ENCODE measurements at places on chromosomes 5 and 9. TPM values are rescaled to one million over a fixed set of nuclear protein-coding genes. Genes with fewer than 3 reads are reported as not detected.
A peak's percentile ranks its signal among the peaks of the same experiment; 100 is the strongest.

DNA sequence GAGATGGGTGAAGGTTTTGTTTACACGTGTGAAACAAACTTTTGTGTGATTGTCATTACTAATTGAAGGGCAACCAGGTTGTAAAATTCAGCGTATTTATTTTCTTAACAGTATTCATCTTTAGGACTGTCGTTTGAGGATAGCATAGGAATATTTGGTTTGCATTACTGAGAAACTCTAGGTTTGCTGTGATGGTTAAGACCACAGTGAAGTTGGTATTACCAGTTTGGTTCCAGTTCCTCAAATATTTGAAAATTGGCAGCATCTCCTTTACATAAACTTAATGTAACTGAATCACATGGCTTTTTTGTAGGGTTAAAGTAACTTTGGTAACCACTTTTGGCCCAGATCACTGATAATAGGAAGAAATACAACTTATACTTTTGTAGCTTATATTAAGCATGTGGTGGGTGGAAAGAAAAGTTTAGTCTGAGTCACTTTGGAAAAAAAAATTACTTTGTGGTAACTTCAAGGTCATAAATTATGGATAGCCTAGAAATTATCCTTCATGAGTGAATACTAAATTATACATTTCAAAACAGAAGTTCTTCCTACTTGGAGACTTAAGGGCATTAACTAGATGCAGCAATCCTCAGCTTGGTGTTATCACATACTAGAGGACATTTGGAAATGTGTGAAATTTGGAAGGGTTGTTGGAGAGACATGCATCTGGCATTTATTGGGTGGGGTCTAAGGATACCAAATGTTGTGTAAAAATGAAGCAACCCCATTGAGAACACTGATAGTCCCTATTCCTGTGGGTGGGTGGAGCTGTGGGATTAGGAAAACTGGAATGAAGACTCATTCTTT lies 33.9 kb downstream of the G3BP1 start:
- no peak for DNase-seq

DNA sequence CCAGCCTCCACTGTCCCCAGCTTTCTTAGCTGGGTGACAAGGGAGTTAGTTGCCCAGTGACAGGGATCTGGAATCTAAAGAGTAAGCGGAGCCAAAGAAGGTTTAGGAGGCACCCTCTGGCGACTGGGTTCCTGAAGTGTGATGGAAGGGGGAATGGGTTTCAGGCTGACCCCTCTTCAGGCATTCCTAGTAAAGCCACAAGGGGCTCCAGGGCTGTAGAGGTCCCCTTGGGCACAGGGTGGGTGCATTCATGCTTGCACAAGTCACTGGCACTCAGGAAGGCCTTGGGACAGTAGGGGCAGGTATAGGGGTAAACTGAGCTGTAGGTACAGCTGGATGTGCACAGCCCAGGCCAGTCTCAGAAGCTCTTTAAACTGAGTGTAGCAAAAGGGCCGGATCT lies 74.2 kb downstream of the CPLANE1 start:
- no peak for DNase-seq

DNA sequence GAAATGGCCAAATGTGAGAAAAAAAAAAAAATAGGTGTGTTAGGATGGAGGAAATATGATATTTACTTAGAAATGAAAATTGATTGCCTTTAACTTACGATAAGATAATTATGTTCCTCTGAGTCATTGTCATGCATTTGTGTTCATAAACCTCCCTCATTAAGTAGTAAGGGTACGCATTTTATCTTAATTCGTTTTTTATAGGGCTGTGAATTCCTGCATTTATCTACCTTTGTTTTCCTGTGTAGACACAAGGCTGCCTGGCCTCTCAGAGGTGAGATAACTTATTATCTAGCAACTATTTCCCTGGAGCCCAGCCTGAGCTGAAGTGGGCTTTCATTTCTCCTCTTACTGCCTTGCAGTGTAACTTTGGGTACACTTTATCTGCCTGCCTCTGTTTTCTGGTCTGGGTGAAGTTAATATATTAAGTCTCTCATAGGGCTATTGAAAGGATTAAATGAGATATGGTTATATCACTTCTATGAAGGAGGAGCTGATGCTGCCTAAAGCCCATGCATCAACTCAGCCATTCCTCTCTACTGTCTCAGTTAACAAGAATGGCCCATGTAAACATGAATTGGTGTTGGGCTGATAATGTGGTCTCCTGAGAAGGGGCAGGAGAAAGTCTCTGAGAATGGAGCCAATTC lies 103.8 kb upstream of the KLF4 start:
- no peak for DNase-seq

- DNase-seq = no peak
Observed at GRCh38 chr5:13503017-13503416, 441.5 kb downstream of the DNAH5 start.

DNA sequence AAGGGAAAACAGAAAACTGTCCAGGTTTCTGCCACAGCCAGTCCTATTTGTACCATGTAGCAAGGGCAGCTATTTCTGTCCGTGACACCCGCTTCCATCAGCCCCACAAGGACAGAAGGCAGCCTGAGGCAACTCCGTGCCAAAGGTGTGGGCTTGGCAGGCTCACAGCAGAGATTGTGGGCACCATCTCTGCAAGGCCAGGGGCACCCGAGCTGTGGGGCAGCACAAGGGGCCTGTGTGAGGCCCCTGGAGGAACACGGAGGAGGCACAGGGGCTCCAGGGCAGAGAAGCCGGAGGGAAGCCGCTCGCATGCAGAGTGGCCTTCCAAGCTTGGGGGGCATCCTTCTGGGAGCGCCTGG lies 43.5 kb downstream of the COL23A1 start:
- no peak for DNase-seq

PCDHGA4 gene
- total RNA-seq = 0.92 TPM

- DNase-seq = no peak
Observed at GRCh38 chr9:20550326-20550725, 72.0 kb downstream of the MLLT3 start.

- DNase-seq = no peak
Observed at GRCh38 chr5:2207416-2208238, 324.9 kb upstream of the IRX4 start.

DNA sequence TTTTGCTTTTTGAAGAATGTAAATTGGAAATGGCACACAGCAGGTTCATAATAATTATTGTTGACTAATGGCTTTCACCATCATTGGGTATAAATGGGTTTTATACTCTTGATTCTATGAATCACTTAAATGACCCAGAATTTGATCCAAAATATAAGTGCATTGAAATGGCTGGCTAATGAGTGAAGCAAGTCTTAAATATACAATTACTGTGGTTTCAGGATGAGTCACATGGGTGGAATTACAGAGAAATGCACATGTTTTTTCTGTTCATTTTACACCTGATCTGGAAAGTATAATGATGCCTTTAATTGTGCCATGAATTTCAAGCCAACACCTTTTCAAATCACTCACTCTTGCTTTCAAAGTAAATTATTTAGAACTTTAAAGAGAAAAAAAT lies 380.8 kb upstream of the CD180 start:
- peak; percentile 15 for DNase-seq

FOXD4 gene
- 0.07 TPM for total RNA-seq

DNA sequence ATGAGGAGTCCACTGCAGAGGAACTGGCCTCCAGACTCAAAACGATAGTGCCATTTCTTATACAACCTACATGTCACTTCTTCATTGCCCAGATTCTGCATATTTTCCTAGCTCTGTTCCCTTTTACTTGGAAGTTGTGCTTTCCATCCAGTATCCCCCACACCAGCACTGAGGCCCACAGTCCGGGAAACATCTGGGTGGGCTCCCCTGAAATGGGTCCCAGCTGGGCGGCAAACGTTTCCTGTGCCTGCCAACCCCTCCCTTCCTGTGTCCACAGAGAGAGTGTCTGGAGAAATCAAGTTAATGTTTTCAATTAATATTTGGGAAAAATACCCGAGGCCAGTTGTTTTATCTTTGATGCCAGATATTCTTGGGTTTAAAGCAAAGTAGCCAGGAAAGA lies 111.8 kb downstream of the COL23A1 start:
- DNase-seq = no peak

NRARP gene
- total RNA-seq = 2.2 TPM

DNA sequence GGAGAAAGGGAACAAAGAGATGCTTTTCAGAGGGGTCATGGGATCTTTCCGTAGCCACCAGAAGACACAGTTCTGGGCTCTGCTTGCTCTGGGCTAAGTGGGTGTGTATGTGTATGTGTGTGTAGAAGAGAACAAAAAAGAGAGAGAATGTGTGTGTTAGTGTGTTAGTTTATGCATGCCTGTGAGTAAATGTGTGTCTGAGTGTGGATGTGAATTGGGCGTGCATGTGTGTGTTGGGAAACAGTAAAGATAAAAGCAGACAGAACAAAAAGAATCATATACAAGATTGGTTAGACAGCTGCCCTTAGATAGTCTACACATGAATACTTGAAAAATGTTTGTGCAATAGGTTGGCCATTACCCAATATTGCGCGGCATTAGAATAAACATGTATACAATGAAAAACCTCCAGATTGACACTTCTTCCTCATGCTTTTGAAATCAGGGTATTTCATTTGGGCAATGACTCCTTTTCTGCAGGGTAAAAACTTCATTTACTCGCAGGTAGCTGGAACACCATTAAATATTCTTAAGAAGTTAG lies 36.5 kb upstream of the HSPA9 start:
- DNase-seq = no peak

DAB2 gene
- total RNA-seq = 13.2 TPM

DNA sequence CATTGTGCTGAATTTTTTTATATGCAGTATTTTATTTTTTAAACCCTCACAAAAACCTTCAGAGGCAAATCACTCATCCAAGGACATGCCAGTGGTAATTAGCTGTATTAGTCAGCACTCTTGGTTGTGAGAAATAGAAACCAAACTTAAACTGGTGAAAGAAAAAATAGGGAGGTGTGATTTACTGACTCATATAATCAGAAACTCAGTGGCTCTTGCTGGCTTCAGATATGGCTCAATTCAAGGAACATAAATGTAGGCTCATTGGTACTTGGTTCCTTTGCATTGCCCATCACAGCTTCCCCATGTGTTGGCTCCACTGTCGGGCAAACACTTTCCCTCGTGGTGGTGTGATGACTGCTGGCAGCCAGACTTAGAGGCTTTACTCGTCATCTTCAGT lies 497.2 kb downstream of the MAT2B start:
- peak; percentile 27 for DNase-seq
